Stimulated activated CD4-positive, alpha-beta T cell treated with anti-CD3 and anti-CD28 coated beads, Interleukin-1b, Interleukin-23, amount 100 ng/mL, for 4 hours (primary cell): ENCODE measurements at places on chromosomes 7 and 10.

GRCh38 chr7:1226186-1226901 lies 6.3 kb upstream of the UNCX start:
- DNase-seq: no peak

DNA sequence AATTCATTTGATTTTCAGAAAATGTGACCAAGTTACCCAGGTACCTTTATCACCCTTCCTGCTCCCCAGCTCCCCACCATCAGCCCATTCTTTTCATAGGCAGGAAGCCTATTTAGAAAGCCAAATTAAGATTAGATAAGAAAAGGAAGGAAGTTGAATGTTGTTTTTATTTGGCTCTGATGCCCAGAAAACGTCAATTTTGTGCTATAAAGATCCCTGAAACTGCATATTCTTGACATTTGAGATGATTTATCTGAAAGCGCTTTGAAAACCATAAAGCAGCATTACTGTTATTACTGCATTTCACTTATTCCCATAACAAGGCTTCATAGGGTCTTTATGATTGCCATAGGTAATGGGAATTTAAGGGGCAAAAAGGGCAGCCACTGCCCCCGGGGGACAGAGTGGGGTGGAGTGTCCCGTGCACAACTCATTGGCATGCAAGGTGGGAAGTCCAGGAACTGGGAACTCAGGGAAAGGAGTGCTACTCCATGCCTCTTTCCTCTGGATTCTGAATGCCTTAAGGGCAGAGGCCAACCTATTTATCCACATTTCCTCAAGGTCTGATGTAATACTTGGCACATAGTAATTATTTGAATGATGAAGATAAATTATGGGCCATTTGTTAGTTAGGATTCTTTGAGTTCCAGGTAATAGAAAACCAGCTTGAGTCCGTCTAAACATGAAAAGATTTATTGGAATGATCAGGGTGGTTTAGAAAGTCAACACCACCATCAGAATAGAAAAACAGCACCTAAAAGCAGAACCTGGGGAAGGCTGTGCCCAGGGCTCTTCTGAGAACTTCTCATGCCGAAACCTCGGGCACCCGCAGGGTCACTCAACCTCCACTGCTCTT lies 100.6 kb upstream of the ELMO1 start:
- DNase-seq: no peak

DNA sequence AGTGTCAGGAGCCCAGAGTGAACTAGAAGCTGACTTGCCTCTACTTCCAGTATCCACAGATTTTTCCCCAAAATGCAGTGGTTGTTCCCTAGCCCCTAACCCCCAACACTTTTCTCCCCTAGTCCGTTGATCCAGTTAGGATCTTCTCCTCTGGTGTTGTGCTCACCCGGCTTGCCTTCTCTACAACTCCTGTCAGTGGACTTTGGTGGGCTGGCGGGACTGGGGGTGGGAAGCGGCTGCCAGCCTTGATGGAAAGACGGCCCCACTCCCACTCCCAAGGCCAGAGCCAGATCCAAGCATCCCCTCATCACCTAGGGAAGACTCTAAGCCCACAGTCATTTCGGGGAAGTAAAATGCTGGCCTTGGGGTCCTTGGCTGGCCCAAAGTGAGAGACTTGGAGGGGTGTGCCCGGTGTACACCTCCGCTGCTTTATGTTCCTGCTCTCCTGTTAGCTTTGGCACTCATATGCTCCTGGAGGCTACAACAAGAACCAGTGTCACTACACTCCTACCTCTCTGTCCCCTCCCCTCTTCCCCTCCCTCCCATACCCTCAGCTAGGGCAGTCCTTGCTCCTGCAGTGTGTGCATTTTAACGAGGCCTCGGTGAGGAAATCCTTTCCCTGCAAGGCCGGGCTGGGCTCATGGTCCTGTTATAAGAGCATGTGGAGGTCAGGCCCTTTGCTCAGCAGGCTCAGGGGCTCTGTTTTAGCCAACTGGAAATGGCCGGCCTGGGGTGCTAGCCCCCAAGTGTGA lies 930 bp upstream of the HOXA10 start:
- no peak for DNase-seq

DNA sequence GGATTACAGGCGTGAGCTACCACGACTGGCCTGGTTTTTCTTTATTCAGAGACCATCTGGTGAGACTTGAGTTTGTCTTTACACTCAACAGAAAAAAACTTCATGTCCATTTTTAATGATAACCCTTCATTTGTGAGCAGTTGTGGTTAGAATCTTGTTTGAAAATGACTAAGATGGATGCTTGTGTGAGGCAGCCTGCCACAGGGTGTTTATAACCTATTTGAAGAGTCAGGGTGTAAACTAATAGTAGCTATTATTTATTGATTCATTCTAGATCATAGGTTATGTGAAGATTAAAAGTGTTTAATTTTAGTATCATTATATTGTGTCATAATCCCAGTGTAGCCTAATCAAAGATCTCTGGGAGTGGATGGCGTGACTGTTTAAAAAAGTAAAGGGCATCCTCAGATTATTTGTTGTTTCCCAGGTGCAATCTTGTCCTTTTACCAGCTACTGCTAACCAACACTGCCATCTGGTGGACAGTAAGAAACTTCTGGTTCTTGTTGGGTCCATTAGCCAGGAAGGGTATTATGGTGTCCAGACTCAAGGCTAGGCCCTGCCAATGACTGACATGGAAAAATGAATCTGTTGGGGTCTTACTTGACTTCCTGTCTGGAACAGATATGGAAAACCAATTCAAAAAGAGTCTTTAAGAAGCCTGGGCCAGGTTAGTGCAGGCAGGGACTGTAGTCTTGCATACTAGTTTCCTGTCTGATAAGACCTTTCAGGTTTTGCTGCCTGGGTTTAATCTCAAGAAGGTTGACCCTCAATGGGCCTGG lies 24.9 kb downstream of the NRBF2 start:
- DNase-seq: no peak

DNA sequence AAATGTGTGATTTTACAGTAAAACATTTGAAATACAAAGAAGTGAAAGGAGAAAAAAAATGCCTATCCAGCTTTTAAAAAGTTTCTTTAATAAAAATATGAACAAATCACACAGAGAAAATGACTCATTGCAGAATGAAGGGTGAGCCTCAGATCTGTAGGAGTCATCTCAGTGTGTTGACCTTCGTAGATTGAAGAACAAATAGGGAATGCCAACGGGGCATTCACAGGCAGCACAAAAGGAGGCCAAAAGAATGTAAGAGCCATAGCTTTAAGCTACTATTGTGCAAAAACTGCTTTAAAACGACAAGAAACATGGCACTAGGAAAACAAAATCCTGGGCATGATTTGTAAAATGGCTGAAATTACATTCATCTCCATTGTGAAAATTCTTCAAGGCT lies 782.7 kb upstream of the CELF2 start:
- DNase-seq: no peak

DNA sequence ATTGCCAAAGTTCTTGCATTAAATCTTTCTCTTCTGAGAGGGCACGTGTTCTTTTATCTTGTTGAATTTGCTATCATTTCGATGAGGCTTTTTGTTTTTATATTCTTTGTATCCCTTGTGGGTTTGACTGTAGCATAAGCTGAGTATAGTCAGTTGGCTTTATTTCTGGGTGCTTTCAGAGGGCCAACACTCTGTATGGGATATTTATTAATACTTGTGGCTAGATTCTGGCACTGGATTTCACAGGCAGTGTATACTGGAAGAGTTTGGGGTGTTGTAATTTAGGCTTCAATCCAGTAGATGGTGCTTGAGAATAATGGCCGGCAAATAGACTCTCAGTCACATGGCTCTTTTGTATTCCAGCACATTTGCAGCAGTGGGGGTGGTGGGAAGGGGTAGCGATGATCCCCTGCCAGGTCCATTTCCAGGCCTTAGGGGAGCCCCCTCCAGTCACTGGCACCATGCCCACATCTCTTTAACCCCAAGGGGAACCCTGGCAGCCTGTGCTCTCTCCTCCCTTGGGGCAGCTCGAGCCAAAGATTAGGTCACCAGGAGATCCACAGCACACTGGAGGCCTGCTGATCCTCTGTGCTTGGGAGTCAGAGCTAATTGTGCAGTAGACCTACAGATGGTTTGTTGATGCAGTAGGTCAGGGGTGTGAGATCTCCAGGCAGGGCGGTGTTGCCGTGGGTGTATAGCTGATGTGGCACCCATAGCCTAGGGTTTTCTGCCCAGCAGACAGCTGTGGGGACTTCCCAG lies 81.8 kb downstream of the PTPN20 start:
- no peak for DNase-seq

DNA sequence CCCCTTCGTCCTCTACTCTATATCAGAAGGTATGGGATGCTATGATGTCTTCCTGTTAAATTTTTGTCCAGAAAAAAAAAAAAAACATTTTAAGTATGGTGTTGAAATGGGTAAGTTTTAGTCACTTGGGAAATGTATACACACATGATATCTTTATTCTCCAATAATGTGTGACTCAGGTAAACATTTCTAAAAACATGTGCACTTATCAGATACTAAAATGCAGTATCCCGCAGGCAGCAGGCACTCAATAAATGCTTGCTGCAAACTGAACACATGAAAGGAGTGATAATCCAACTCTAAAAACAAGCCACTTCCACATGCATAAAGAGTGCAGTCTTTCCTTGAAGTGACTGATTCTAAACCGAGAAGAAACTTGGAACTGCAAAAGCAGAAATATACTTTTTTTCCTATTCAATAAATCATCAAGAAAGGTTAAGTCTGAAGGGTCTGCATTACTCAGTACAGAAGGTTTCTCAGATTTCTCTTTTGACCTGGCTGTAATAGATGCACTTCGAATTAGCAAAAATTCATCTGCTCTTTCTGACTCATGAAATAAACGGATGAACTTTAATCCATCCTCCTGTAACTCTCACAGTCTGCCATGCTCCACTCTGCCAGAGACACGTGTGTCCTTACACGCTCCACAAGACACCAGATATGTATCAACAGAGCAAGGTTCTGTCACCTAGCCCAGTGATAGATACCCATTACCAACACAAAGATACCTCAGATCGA lies 84.0 kb downstream of the HIPK2 start:
- DNase-seq: no peak

DNA sequence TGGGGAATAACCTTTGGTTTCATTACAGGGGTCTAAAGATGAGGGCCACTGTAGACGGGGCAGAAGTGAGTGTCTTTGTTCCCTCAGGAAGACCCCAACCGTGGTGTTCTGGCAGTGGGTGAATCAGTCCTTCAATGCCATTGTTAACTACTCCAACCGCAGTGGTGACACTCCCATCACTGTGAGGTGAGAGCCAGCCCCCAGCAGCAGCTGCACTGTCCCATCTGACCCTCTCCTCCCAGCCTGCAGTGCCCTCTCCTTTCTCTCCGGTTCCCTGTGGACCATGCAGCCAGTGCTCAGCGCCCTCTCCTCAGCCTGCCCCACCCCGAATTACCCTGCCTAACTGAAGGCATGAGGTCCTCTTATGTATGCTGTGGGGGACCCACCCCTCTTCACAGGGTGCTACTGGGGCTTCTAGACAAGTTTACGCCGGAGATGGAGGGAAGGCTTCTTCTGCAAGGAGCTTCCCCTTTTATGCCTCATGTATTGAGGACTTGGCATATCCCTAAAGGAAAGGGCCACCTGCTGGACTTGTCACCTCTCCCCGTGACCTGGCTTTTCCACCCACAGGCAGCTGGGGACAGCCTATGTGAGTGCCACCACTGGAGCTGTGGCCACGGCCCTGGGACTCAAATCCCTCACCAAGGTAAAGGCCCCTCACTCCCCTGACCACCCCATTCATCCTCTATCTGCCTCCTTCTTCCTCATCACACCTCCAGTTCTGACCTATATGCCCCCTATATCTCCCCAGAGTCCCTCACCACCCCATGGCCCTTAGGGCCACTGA lies 5.1 kb downstream of the SFXN3 start:
- DNase-seq: no peak

- DNase-seq: no peak
These were observed 49.7 kb downstream of the C10orf120 start for GRCh38 chr10:122649903-122650302.

DNA sequence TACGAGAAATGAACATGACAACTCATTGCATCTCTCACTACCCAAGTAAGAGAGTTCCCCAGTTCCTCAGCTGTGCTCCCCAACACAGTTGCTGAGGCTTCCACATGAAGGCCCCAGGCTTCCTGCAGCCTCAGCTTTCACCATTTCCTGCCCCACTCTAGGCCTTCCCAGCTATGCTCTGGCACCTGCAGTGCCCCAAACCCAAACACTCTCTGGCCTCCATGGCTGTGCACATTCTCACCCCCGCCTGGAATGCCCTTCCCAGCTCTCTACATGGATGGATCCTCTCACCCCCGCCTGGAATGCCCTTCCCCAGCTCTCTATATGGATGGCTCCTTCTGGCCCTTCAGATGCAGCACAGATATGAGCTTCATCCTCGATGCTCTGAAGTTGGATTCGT lies 61.3 kb downstream of the KIAA1549 start:
- no peak for DNase-seq
